ENCODE measurements at places on chromosomes 5 and 9.

- DNase-seq: peak; percentile 100
Measured at GRCh38 chr5:14105718-14106410, 37.3 kb upstream of the TRIO start.

GRCh38 chr9:134474055-134474370, 147.8 kb downstream of the RXRA start:
- DNase-seq: no peak

GRCh38 chr9:99411479-99412115, 189.5 kb downstream of the SEC61B start:
- DNase-seq: no peak

DNA sequence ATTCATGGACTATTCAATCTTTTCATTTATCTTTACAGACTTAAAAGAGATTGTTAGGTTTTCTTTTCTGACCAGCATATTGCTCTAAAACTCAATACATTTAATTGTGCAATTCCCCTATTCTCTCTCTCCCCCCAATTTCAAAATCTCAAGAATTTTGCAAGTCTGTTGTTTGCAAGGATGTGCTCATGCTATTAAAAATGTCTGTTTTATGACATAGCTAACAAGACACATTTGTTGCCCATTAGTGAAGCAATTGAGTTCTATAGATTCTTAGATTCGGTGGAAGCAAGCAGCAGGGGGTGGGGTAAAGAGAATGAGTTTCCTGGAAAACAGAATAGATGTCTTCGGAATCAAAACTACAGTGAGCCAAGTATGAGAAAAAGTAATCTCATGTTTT, 8.5 kb upstream of the CSNK1A1 start:
- no peak for DNase-seq

GRCh38 chr5:76196886-76197489, 113.8 kb downstream of the SV2C start:
- no peak for DNase-seq

DNA sequence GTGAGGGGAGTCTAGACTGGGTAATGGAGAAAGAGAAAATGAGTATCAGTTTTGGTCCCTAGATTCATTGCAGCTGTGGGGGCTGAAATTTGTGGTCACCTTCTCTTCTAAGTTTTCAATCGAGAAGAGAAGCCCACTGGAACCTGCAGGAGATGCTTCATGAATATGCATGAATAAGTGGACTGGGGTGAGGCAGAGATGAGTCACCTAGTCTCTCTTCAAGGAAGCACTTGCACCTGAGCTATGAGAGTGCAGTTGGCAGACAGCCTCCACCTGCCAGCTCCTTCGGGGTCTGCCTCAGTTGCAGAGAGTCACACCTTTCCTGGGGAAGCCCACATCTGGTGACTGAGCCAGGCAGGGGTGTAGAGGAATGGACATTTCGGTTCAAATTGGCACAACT, 69.1 kb downstream of the ZNF366 start:
- DNase-seq: no peak

DNA sequence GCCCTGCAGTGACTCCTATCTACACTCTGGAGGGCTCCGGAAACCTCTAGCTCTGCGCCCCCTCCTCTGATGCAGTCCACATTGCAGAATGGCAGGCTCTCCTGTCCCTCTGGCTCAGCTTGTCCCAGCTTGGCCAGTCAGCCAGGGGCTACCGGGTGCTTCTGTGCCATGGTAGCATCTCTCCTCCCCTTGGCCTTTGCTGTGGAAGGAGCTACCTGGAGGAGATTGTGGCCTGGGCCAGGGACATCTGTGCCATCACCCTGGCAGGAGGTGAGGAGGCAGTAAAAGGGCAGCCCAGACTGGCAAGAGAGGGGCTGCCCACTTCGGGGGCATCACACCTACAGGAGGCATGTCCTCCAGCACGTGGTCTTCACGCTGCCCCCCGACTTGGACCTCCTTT, 38.1 kb upstream of the FCN1 start:
- no peak for DNase-seq

DNA sequence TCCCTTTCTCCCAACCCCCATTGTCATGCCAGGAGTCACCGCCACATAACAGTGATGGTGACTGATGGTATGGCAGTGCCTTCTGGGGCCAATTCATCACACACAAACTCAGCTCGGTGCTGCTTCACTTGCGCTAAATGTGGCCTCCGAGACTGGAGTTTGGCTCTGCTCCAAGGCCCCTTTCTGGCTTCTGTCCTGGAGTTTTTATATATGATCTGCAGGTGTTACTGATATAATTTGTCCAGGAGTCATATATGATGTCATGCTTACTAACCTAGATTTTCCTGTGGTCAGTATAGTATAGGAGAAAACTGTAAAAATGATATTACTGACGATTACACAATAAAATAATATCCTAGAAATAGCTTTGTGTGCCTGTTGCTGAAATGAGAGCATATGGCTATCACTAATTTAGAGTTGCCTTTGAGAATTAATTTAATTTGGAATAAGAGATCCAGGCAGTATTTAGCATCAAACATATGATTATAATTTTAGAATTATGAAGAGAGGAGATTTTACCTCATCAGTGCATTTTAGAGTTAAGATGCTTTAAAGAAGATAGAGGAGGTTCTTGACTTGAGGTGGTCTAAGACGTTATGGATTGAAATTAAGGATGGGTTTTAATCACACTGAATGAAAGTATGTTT, 334.1 kb upstream of the CD180 start:
- DNase-seq: no peak

DNA sequence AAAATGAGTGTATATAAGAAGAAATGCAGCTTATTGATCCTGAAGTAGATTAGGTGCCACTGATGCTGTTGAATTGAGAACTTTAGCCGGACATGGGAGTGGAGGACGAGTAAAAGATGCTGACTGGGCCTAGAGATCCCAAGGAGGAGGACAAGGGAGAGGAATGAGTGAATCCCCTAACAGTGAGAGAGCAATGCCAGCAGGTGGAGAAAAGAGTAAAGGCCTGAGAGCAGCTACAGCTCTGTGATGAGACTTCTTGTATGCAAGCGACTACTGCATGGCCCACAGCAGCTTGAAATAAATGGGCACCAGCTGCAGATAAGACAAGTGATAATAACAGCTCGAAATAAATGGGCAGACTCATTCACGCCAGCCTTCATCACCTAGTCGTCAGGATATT, 44.5 kb upstream of the JMY start:
- no peak for DNase-seq

- peak; percentile 42 for DNase-seq
Measured at GRCh38 chr9:95131023-95131943, 186.2 kb downstream of the FANCC start.

DNA sequence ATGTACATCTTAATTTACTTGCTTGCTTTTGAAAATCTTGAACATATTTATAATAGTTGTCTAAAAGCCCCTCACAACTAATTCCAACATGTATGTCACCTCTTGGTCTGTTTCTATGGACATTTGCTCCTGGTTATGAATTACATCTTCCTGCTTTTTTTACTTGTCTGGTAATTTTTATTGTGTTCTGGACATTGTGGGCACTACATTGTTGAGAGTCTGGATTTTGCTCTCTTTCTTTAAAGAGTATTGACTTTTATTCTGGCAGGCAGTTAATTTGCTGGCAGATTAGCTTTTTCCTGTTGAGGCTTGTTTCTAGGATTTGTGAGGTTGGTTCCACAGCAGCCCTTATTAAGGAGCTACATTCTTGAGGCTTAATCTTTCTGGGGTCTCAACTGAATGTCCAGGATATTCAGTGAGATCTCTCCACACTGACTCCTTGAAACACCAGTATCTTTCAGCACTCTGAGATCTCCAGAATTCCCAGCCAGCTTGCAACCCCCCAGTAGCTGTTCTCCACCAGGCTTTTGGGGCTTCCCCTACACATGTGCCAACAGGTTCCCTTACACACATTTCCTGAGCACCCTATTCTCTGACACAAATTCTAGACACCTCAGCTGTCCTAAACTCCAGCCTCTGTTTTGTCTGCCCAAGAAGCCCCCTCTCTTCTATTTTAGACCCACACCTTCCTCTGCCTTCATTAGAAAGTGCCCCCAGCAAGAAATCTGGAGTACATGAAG, 27.4 kb downstream of the KIAA1191 start:
- no peak for DNase-seq

GRCh38 chr5:6143523-6143922, 234.8 kb downstream of the MED10 start:
- DNase-seq: no peak

Data from RCC 7860 (cell line).